ENCODE measurements at places on chromosomes 7 and 10.

DNA sequence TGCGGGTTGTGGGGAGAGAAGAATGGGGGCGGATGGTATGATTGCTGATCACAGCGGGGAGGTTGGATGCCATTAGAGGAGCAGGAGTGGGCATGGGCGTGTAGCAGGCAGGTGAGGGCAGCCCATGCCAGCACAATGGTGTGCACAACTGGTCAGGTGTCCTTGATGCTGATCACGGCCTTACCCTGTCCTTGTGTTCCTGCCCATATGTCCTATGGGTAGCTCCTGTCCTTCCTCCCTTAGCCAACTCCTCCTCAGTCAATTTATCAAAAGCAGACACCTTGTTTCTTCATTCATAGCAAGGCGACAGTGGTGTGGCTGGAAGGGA is 30.7 kb downstream of the WDR86 start:
- no peak for DNase-seq

DNA sequence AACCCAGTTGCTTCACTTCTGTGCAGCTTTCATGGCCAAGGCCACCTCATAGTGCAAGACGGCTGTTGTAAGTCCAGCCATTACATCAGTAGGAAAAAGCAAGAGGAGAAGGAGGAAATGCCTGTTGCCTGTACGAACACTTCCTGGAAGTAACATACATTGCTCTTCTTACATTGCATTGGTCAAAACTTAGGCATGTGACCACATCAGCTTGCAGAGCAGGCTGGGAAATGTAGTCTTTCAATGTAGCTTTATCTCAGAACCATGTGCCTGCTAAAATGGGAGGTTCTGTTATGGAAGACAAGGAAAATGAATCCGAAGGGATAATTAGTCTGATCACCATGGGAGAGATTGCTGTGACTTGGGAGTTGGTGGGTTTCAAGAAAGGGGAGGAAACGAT is 4.3 kb downstream of the SLC29A3 start:
- peak; percentile 54 for DNase-seq

- DNase-seq, result no peak
Measured at GRCh38 chr7:116886543-116887156, 24.3 kb downstream of the CAPZA2 start.

- peak; percentile 68 for DNase-seq
Measured at GRCh38 chr10:13673156-13673555, 86.4 kb downstream of the PRPF18 start.

GRCh38 chr10:74289951-74290350 is 138.9 kb downstream of the ADK start:
- no peak for DNase-seq
